A549 (cell line): ENCODE measurements at places on chromosomes 16 and 17. TPM values are rescaled to one million over a fixed set of nuclear protein-coding genes. Genes with fewer than 3 reads are reported as not detected.

- DNase-seq: peak; percentile 74
These were observed 154.2 kb downstream of the MRM1 start for GRCh38 chr17:36755586-36755985.

GRCh38 chr17:79316805-79317204, 242.2 kb downstream of the ENGASE start:
- DNase-seq: no peak

DNA sequence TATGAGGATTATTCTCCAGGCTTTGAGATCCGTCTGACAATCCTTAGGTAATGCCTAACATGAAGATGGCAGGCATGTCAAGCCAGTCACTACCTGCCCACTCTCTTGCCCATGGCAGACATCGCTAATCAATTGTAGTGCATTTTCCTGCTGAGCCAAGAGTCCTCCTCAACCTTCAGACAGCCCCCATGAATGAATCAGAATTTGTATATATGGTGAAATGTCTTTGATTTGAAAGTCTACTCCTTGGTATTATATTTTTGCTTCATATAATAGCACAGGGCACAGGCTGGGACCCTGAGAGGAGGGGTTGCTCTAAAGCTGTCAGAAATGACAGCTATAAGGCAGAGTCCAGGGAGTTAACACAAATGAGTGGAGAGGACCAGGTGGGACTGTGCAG, 27.0 kb upstream of the COQ7 start:
- DNase-seq: no peak

DNA sequence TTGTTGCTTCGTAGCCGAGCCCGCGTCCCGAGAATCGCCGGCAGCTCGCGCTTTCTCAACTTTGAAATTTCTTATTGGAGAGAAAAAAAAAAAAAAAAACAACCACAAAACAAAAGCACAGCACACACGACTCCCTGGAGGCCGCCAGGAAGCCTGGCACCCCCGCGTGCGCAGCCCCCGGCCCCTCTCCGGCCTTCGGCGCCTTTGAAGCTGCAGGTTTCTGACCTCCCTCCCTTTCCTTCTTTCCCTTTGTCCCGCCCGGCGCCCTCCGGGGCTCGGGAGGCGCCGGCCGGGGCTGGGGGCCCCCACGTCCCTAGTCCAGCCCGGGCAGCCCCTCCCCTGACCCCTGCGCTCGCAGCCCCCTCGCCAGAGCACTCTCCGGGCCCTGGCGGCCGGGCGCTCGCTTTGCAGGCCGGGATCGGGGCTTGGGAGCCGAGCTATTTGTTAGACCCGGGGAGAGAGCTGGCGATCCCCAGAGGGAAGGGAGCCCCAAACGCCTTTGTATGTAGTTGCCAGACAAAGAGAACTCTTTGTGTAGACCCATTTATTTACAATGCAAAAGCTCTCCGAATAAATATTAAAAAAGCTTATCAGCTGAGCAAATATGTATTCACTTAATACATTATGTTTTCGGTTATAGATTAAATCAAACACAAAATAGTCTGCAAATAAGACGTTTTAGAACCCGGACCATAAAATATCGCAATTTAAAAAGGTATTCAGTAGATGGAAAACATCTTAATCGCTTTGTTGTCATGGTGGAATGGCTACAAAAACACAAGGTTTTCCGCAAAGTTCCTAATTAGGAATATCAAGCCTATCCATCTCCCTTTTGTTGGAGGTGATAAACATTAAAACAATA, 2.3 kb downstream of the BAHCC1 start:
- DNase-seq: peak; percentile 81

DNA sequence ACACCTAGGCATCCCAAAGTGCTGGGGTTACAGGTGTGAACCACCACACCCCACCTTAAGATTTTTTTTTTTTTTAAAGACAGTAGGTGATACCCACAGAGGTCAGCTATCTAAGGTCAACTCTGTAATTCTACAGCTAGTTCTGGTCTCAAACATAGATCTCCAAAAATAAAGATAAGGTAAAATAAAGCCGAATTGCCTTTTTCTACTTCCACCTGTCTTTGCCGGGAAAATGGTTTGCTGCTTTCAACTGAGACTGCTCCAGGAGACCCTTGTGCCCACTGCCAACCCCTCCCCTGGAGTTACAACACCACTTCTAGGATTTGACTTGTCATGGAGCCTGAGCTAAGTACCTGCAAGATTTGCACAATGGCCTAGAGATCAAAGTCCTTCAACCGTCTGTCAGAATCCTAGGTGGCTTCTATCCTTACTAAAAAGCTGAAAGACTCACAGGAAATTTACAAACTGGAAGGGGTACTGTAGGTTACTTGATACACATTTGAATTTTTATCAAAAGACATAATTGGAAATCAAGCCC, 4.7 kb upstream of the CNOT1 start:
- DNase-seq: no peak

- DNase-seq: no peak
These were observed 441 bp downstream of the VASN start for GRCh38 chr16:4372001-4372577.

DNA sequence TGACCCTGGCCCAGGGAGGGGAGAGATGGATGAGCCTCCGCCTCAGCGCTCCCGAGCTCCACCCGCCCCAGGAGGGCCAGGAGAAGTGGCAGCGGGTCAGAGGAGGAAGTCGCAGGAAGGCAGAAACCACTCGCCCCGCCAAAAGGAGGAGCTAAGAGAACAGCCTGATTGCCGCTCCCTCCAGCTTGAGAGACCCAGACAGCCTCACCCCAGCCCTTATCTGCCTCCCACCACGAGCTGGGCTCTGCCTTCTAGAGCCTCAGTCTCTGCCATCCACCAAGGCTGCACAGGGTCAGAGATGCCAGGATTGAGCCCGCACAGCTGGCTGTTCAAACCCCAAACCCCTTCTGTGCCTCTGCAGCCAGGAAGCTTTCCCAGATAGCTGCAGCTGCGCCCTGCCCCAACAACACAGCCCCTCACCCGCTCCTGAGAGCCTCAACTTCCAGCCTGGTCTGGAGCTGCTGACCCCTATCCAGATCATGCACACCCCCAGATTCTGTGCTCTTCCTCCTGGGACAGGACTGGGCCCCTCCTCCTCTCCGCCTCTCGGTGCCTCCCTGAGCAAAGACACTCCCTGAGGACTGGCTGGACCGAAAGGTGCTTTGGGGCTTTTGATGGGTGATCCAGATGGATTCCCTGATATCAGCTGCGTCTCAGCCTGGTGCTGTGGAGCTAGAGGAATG, 1.0 kb upstream of the ATP2A3 start:
- DNase-seq: peak; percentile 92

DNA sequence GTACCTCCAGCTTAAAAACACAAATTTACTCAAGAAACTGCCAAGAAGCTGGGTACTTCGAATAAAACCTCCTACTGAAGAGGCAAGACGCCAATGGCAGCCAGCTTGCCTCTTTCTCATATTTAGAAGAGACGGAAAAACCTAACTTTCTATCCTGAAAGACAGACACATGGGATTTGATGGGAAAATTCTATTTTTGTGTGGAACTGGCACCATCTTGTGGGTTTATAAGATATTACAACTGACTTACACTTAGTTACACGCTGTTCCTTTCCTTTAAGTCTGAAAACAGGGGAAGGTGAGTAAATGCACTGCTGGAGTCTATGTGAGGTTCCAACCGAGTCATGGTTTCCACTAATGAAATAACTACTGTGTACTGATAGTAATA, 10.3 kb downstream of the ZNF18 start:
- peak; percentile 66 for DNase-seq

DNA sequence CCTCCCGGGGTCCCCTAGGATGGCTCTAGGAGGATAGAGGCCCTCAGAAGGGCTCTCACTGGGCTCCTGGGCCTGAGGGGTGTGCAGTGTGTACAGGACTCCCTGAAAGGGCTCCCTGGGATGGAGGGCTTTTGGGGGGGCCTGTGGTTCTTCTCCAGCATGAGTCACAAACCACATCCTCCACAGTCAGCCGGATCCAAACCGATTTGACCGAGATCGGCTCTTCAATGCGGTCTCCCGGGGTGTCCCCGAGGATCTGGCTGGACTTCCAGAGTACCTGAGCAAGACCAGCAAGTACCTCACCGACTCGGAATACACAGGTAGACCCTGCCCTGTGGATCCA, 4.5 kb downstream of the TRPV2 start:
- DNase-seq: no peak

- DNase-seq: no peak
These were observed 87.7 kb downstream of the UTP18 start for GRCh38 chr17:51347851-51348584.

GRCh38 chr17:50186661-50187393, 14.6 kb downstream of the COL1A1 start:
- no peak for DNase-seq

JPH3 gene
- polyA plus RNA-seq: 1.4 to 1.6 TPM (median 1.4 TPM) in 3 replicates

SULT1A2 gene
- 0.09 to 0.18 TPM in 2 of 3 replicates, not detected in the other for polyA plus RNA-seq

DNA sequence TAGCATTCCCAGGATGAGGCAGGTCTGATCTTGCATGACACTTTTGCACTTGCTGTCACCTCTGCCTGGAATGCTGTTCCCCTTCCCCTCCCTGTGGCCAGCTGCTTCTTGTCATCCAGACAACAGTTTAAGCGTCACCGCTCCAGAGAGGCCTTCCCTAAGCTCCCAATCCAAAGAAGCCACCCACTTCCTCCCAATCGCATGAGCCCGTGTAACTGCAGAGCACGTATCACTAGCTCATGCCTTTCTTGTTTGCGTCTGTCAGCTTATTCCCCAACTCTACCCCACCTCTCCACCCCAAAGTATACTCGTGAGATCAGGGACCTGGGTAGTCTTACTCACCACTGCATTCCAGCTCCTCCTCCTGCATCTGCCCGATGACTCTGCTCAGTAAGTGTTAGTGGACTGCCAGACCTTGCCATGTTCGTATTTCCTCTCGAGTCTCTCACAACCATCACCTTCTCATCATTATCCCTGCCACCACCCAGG, 92.8 kb downstream of the GAS7 start:
- DNase-seq: no peak

- DNase-seq: no peak
These were observed 14.4 kb downstream of the NTAN1 start for GRCh38 chr16:15041271-15042004.

GRCh38 chr16:20611975-20612481, 35.9 kb upstream of the ACSM2B start:
- no peak for DNase-seq

GRCh38 chr17:34730816-34731215, 151.4 kb downstream of the TMEM132E start:
- DNase-seq: no peak

PROCA1 gene
- 2.5 to 4.9 TPM (median 4.2 TPM) in 3 replicates for polyA plus RNA-seq

CTRB2 gene
- not detected in 3 replicates for polyA plus RNA-seq

- no peak for DNase-seq
These were observed 276.0 kb downstream of the MAP2K6 start for GRCh38 chr17:69690531-69690930.

DNA sequence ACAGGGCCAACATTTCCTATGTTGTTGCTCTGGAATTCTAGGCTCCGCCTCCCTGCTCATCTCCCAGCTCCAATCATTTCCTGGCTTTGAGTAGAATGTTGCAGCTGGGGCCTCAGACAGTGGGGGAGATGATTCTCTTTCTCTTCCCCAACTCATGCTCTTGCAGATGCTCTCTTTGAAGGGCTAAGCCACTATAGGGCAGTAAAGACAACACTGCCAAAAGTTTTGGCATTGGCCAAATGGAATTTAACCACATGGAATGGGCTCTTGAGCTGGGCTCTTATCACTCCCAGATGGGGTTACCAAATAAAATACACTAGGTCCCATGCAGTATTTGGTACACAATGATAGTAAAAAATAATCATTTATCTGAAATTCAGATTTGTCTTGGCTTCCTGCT, 19.6 kb upstream of the EFCAB13 start:
- no peak for DNase-seq

ZFP3 gene
- polyA plus RNA-seq: 1.6 to 1.9 TPM (median 1.7 TPM) in 3 replicates

DNA sequence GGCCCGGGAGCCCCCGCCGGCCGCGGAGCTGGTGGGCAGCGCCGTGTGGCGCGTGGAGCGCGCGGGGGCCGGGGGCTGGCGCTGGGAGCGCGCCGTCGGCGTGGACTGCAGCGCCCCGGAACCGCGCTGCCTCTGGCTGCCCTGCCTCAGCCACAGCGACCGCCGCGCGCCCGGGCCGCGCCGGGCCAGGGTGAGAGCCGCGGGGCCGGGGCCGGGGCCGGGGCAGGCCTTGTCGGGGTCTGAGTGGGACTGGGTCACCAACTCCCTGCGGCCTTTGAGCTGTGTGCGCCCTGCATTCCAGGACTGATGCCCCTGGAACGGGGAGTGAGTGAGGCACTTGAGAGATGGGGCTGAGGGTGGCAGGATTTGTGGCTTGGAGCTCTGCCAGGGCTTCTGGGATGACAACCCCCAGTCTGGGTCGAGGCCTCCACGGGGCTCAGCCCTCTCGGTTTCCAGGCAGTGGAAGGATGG, 25.7 kb downstream of the ARHGAP23 start:
- peak; percentile 39 for DNase-seq

HSPB9 gene
- not detected in 3 replicates for polyA plus RNA-seq

DNA sequence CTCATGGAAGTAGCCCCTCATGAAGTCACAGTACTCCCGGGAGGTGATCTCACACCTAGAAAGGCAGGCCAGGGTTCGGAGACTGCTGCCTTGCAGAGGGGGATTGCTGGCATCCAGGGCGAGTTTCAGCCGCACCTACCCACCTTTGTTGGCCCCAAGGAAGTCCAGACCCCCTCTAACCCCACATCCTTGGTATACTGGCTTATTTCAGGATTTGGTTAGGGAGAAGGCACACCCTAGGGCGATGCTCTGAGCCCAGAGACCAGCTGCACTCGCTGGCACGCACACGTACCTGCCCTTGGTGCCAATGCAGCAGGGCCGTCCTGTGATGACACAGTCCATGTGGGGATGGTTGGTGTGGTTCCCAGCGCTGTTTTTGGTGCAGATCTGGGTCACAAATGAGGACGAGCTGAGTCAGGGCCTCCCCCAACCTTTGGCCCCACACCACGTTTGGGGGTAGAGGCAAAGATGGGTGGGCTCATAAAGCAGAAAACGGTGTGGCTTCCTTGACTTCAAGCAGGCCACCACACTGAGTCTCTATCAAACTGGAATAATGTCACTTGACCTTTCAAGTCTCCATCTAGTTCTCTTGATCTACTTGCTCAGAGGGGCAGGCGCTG, 5.9 kb downstream of the SNRNP25 start:
- DNase-seq: no peak

GRCh38 chr17:31609331-31609730, 217.9 kb downstream of the RAB11FIP4 start:
- DNase-seq: no peak

DNA sequence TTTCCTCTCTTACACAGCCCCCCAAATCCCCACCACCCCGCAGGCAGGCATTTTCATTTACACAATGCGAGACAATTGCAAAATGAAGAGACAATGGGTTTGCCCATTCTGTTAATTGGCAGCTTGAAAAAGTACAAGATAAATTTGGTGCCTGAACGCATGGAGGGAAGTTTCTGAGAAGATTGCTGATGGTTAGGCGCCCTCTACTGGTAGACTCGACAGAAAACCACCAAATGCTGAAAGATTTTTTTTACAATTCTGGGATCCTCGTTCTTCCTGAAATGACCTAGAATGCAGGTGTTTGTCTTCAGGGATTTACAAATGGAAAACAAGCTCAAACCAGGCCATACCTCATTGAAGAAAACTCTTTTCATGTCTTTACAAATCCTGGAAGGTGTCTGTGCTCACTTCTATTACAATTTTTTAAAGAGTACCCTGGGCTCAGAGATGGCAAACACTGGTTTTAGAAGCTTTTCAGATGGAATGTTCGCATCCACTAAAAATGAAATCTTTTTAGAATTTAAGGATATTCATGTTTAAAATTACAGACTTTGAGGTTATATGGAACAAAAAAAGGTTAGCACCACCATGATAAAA, 338.5 kb downstream of the PMP22 start:
- DNase-seq: peak; percentile 36
